ENCODE measurements at places on chromosomes 3 and 15.

- no peak for DNase-seq
Measured at GRCh38 chr15:49121901-49122300, 33.5 kb downstream of the COPS2 start.

DNA sequence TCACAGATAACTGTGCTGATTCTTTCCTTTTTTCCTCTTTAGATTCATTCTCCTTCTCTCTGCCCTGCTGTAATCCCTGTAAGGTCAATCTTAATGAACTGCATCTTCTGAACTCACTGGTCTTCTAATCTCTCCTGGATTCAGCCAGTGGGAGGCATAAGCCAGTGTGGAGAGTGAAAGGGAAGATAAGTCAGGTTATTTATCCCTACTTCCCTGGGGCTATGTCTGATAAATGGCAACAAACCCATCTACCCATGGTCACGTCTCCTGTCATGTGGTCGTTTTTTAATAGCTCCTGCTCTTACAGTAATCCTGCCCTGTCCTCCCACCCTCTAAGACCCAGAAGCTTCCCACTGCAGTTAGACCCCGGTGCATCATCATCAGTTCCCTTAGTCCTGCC is 199.6 kb upstream of the NAALADL2 start:
- DNase-seq, result no peak

GRCh38 chr3:129574206-129574605 is 31.2 kb downstream of the H1-8 start:
- DNase-seq, result no peak

DNA sequence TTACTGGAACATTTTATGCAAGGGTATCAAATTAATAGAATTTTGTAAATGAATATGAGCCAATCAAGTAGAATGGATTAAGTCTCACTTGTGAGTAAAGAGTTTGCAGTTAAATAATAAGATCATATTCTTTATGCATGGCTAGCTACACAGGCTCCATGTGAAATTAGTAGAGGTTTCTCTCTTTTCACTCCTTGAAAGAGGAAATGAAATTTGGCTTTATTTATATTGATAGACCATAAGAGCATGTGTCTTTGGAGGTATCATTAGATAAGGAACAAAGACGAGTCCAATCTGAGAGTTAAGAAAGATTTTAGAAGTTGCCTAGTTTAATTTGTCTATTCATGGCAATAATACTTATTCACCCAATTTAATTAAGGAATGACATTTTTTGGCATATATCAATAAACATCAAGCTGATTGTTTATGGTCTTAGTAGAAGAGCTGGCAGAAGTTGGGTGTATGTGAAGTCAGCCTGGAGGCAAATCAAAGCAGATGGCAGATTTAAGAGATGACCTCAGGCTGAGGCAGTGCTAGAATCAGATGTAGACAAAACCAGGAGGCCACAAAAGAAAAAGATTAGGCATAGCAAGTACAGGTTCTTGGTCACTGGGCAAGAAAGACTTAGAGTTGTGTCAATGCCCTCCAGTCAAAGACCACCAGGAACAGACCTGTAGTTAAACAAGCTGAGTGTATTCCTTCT is 406.5 kb upstream of the ARHGEF26 start:
- DNase-seq, result no peak

DNA sequence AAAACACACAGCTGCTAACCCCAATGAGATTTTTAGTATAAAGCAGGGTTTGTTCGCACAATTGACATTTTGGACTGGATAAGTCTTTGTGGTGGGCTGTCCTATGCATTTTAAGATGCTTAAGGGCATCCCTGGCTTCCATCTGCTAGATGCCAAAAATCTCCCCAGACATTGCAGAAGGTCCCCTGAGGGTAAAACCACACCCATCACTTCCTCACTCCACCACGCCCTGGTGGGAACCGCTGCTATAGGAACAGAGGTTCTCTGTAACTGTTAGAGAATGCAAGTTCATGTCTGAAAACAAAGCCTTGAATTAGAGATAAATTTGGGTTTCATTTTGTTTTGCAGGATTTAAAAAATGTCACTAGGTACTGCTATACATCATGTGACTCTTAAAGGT is 67.7 kb downstream of the ARHGEF26 start:
- DNase-seq, result no peak

- no peak for DNase-seq
Measured at GRCh38 chr3:105040026-105040622, 326.6 kb upstream of the ALCAM start.

GRCh38 chr3:118932822-118933558 is 101.7 kb downstream of the IGSF11 start:
- no peak for DNase-seq

- DNase-seq, result no peak
Measured at GRCh38 chr15:52796753-52797520, 6.8 kb upstream of the ONECUT1 start.

DNA sequence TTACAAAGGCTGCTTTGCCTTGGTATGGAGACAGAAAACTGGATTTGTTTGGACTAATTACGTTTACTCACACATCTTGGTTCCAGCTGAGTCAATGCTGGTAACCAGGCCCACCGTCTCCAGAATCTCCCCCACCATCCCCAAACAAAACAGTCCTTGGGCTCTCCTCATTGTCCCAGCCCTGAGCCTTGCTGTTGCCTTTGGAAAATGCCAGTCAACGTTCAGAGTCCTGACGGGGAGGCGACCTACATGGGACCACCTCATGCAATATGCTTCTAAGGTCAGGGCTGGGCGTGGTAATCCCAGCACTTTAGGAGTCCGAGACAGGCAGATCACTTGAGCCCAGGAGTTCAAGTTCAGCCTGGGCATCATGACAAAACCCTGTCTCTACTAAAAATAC is 85.2 kb upstream of the IQSEC1 start:
- DNase-seq, result no peak

DNA sequence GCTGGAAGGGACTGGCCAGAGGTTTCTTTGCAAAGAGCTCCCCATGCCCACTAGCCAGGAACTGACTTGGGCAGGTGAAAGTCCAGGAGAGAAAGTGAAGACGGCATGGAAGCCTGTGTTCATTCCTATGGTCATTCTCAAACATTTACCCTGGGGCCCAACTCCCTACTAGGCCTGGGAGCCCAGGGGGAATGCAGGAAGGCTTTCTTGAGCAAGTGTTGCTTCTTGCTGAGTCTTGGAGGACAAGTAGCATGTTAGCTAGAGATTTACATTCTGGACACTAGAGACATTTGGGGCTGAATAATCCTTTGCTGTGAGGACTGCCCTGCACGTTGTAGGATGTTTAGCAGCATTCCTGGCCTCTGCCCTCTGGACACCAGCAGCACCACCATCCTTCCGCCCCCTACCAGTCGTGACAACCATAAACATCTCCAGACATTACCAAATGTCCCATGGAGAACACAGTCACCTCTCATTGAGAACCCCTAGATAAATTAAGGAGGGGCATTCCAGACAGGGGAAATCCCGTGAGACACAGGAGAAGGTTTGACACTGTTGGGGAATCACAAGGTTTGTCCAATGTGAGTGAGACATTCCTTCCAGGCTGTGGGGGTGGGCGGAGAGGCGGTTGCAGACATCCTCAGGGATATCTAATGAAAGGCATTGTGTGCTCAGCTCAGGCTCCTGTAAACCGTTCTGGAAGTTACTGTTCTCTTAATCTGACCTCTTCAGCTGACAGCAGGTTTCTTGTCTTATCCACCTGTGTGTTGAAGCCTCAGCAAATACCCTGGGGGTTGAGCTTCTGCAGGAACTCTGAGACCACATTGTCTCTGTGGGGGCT is 236.2 kb downstream of the TLE3 start:
- no peak for DNase-seq

GRCh38 chr3:120170223-120170622 is 76.0 kb upstream of the GSK3B start:
- DNase-seq, result no peak
